ENCODE measurements at places on chromosomes 4 and X. TPM values are rescaled to one million over a fixed set of nuclear protein-coding genes. Genes with fewer than 3 reads are reported as not detected.

DNA sequence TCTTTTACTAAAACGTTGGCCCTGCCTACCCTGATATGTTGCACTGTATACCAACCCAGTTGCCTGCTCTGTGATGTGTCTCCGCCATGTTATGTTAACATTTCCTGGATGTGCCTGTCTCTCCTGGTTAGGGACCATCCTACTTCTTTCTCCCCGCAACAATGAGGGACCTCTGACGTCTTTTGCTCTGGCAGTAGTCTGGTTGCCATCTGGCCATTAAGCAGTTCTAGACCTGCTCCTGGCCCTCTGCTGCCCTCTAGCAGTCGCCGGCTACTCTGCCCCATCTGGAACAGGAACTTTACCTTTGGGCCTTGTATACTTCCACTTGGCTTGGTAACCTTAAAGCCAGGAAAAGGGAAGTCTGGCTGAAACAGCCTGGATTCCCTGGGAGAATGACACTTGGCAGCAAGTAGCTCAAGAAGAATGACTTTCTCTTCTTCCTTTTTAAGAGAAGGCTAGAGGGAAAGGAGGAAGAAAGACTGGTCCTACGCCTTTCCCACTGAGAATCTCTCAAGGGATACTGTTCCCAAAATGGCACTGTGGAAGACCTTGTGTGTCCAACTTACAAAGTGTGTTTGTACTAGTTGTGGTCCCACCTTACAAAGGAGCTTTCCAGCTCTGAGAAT lies 63.5 kb downstream of the GPC3 start:
- no peak for DNase-seq

MAGEB5 gene
- polyA plus RNA-seq: not detected

ZAR1 gene
- polyA plus RNA-seq: not detected

GRCh38 chr4:19838858-19839257 lies 412.8 kb upstream of the SLIT2 start:
- DNase-seq: no peak

STARD8 gene
- not detected for polyA plus RNA-seq

- no peak for DNase-seq
Measured at GRCh38 chr4:15031993-15032675, 29.9 kb downstream of the CPEB2 start.

MID1 gene
- polyA plus RNA-seq: 0.40 TPM

HTN1 gene
- not detected for polyA plus RNA-seq

DNA sequence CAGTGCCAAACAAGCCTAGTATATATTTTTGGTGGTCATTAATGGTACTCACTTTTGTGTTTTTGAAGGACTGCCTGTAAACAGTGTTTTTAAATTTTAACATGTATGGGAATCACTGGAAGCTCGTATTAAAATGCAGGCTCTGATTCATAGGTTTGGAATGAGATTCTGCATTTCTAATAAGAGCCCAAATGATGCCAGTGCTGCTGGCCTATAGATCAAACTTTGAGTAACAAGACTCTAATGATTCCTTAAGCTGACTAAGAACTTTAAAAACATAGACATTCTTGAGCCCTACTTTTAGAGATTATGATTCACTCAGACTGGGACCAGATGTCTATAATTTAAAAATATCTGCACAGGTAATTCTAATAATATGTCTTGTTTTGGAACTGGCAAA lies 823.2 kb upstream of the LCORL start:
- DNase-seq: no peak

DNA sequence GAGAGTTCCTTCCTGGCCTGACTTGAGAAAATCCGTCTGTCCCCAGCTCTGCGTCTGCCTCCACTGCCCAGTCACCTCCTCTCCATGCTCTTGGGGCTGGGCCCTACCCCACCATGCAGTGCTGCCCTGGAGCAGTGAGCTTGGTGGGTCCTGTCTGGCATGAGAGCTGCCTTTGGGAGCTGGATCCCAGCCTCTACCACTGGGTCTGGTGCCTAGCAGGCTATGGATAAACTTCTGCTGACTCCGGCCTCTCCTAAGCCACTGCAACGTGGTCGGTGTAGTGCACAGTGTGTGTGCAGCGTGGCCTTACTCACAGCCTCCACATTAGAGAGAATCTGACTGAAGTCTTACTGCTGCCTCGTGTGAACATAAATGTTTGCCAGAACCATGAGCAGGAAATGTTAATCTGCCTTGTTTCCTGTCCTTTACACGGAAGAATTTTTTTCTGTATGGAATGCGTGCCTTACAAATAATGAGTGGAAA lies 47.6 kb downstream of the HTT start:
- no peak for DNase-seq

DNA sequence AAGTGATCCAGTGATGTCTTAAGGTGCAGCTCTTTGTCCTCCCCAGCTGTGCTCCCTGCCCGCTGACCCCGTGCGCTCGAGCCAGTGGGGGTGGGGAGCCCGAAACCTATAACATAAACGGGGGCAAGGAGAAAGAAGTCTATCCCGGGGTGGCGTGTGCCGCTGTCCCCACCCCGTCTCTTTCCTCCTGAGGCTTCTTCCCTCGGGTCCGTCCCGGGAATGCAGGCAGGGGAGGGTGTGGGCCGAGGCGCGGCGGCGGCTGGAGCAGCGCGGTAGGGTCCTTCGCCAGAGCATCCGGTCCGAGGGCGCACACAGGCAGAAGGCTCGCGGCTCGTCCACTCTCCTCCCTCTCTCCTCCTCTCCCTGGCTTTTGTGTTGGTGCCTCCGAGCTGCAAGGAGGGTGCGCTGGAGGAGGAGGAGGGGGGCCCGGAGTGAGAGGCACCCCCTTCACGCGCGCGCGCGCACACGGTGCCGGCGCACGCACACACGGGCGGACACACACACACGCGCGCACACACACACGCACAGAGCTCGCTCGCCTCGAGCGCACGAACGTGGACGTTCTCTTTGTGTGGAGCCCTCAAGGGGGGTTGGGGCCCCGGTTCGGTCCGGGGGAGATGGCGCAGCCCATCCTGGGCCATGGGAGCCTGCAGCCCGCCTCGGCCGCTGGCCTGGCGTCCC lies at the start of gene RAB33A:
Gene RAB33A, plus strand, starts transcription at position 517 of the 681 bp plus-strand sequence. Its CDS starts 101 bp downstream, at position 618.
- DNase-seq: no peak

KLB gene
- 0.24 TPM for polyA plus RNA-seq

LIAS gene
- polyA plus RNA-seq: 12.5 TPM

- peak; percentile 2 for DNase-seq
Measured at GRCh38 chr4:44679060-44679459, 840 bp downstream of the GUF1 start.

DNA sequence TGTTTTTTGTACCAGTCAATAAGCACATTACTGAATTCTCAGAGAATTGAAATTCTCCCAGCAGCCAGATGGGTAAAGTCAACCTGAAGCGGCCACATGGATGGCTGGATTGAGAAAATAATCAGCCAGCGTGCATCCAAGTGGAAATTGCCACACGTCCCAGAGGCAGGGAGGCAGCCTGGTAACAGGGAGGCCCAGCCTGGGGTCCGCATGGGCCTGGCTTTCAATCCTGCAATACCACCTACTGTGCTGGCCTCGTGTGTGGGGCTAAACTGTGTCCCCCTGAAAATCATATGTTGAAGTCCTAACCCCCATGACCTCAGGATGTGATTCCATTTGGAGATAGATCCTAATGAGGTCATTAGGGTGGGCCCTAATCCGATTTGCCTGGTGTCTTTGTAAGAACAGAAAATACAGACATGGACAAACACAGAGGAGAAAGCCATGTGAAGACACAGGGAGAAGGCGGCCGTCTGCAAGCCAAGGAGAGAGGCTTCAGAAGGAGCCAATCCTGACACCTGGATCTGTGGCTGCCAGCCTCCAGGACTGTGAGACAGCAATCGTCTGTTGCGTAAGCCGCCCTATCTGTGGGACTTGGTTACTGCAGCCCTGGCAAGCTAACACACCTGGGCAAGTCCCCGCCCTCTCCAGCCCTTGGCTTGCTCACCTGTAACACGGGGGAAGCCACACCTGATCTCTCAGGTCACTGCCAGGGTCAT lies 90.3 kb downstream of the JAKMIP1 start:
- DNase-seq: no peak

DNA sequence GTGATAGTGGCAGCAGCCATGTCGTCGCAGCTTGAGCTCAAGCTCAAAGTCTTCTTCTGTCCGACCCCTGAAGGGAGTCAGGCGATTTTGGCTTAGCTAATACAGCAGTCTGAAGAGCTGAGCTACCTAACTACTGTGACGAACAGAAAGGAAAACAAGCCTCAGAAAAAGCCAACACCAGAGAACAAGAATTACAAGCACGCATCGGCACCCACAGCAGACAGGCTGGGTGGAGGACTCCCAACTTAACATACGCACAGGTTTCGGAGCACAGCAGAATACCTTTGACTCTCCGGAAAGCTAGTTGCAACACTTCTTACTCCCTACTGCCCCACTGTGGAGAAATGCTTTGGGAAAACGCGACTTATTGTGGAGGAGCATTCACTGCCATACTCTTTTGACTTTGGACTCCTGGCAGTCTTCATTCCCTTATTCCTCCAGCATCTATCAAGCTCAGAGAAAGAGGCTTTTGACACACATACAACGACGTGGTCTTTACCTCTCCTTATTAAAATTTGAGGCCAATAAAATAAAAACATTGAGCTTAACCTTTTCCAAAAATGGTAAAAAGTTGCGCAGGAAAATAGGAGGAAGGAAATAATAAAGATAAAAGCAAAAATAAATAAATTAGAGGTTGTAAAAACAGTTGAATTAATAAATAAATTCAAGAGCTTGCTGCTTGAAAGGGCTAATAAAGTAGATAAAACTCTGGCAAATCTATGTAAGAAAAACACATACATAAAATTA lies 41.3 kb upstream of the GPC3 start:
- no peak for DNase-seq

GRCh38 chr4:147862043-147862692 lies 130.3 kb downstream of the ARHGAP10 start:
- no peak for DNase-seq

DCK gene
- 178 TPM for polyA plus RNA-seq

DNA sequence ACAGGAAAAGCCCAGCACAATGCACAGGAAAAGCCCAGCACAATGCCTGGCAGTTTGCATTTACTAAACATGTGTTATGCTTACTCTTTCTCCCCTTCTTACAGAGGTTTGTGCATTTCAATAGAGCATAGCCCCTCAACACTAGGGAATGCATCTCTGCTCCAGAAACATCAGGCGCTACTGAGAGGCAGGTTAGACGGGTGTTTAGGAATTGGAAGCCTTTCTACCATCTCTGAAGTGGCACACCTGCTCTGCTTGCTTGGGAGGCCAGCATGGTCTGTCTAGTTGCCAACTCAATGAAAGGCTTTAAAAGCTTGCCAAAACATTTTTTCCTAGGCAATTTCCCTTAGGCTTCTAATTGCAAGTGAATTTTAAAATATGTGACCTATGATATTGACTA lies 55.7 kb downstream of the GRID2 start:
- DNase-seq: no peak

- DNase-seq: no peak
Measured at GRCh38 chrX:68795741-68796140, 33.1 kb upstream of the EFNB1 start.

DNA sequence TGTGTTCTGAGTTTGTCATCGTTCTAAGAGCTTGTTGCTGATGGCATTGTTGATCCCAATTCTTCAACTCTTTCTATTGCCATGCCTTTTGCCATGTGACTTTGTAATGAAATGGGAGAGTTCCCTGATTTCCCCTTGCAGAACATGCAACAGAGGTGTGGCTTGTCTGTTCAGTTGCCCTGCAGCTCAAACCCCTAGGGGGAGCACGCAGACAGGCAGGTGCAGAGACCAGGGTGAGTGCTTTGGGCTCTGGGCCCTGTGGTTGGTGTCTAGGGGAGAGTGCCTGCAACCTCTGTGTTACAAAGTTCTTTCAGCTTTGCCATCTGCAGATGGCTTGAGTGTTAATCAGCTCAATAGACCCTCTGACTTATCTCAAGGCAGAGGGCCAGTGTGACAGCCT lies 332.7 kb downstream of the MID1IP1 start:
- DNase-seq: peak; percentile 45

- no peak for DNase-seq
Measured at GRCh38 chrX:103234869-103235268, 20.0 kb downstream of the BEX4 start.

- no peak for DNase-seq
Measured at GRCh38 chr4:2289955-2290333, 28.0 kb upstream of the MXD4 start.

- no peak for DNase-seq
Measured at GRCh38 chrX:126551306-126551705, 1.3 kb downstream of the DCAF12L1 start.

DNA sequence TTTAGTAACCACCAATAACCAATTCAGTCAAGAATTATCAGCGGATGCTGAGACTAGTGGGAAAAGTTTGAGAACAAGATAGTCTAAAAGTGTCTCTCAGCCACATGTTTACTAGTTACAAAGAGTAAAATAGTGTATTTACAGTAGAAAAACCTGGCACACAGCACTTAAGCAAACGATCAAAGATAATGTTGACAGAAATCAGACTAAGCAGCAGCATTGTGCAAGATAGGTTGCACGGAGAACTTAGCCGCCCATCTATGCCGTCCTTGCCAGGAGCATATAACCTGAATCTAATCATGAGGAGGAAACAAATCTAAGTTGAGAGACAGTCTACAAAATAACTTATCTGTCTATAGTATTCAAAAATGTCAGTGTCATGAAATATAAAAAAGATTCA lies 35.3 kb downstream of the KLHL5 start:
- DNase-seq: no peak

- no peak for DNase-seq
Measured at GRCh38 chr4:110733901-110734300, 111.0 kb upstream of the PITX2 start.

DNA sequence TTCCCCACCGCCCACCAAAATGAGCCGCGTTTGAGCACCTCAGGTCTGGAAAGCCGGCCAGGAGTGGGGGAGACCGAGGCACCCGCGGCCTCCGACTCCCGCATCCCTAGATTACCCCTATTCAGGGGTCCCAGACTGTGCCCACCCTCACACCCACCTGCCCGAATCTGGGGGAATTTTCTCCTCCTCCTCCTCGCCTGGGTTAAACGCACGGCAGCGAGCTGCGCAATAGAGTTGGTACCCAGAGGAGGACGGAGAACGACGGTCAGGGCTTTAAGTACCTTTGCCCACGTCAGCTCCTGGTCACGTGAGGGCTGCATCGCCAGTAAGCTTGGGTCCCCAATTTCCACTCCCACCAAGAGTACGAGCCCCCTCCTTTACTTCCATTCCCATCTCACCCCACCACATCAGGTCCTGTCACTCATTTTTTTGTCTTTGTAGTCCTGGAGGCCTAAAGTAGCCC lies at the start of gene ARMCX2:
Gene ARMCX2, minus strand, starts transcription at position 250 of the 463 bp plus-strand sequence. CDS start 2,262 bp downstream, outside the sequence.
- peak; percentile 6 for DNase-seq

DNA sequence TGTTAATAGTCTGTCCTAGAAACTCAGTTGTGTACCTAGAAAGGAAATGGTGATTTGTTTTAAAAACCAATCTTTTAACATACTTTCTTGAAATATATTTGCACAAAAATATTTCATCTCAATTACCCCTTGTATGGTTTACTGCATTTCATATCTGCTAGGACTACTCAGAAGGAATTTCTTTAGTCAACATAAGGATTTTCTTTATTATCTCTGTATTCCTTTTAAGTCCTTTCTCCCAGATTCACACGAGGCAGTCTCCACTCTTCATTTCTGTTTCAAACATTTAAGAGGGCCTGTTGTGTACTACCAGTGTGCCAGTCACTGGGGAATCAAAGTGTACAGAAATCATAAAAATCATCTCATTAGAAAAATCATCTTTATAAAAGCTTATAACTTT lies 28.8 kb downstream of the NFKB1 start:
- no peak for DNase-seq

All from naive B cell (primary cell).